ENCODE measurements at places on chromosomes 4 and X.

GRCh38 chrX:133045986-133046385 is 50.9 kb downstream of the USP26 start:
- H3K36me3 ChIP-seq: no peaks in the 10 kb centered on the region
- no peak for DNase-seq
- H3K27me3 ChIP-seq: no peaks in the 10 kb centered on the region
- no peak overlapping the region for H3K27ac ChIP-seq
- peaks cover 21% of the 10 kb centered on the region for H3K4me1 ChIP-seq
- no peak overlapping the region for H3K4me3 ChIP-seq

DNA sequence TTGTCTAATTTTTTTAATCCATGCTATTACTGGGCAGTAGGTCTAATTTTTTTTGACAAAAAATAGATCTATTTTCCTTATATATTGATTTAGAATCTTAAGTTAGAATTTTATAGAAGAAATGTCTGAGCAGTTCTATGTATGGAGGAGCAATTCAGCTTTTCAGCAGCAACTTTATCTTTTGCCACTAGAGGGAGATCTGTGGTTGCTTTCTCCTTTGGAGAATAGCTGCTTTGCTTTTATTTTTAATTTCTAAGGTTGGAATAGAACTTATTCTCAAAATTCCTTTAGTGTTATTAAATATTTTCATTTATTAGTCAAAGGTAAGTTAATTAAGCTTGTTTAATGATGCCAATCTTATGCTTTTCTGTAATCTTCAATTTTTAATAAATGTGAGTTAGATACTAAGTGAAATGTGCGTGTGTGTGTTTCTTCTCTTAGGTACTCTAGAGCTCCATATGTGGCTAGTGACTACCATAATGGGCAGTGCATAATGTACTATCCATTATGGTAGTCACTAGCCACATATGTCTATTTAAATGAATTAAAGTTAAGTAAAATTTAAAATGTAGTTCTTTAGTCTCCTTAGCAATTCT is 29.3 kb downstream of the FAM199X start:
- no peaks in the 10 kb centered on the region for H3K4me1 ChIP-seq
- no peak overlapping the region for H3K4me3 ChIP-seq
- H3K27me3 ChIP-seq: no peaks in the 10 kb centered on the region
- H3K36me3 ChIP-seq: peaks cover 2% of the 10 kb centered on the region
- DNase-seq: no peak

GRCh38 chr4:16019649-16020048 is 56.7 kb upstream of the FGFBP2 start:
- no peak overlapping the region for H3K27ac ChIP-seq
- H3K36me3 ChIP-seq: no peaks in the 10 kb centered on the region
- H3K4me3 ChIP-seq: no peak overlapping the region

DNA sequence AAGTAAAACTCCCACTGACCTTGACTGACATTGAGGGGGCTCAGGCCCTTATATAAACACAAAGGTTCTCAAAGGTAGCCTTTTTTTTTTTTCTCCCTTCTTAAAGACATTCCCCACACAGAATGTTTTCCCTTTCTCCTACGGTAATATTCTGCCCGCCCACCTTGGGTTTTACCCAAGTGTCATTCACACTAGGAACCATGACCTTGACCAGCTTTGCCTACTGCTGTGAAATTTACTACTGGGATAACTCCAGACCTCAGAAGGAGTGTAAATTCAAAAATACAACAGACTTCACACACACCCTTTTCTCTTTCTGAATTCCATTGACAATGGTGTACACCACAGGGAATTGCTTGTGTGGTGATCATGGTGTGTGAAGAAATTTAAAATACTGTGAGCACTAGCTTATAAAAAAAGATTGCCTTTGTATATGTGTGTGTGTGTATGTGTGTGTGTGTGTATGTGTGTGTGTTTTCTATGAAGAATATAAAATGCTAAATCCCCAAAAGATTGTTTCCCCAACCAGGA is 589.5 kb upstream of the FTHL17 start:
- peaks cover 6% of the 10 kb centered on the region for H3K4me1 ChIP-seq
- no peaks in the 10 kb centered on the region for H3K27me3 ChIP-seq
- H3K27ac ChIP-seq: no peak overlapping the region
- DNase-seq: no peak
- H3K4me3 ChIP-seq: no peak overlapping the region

DNA sequence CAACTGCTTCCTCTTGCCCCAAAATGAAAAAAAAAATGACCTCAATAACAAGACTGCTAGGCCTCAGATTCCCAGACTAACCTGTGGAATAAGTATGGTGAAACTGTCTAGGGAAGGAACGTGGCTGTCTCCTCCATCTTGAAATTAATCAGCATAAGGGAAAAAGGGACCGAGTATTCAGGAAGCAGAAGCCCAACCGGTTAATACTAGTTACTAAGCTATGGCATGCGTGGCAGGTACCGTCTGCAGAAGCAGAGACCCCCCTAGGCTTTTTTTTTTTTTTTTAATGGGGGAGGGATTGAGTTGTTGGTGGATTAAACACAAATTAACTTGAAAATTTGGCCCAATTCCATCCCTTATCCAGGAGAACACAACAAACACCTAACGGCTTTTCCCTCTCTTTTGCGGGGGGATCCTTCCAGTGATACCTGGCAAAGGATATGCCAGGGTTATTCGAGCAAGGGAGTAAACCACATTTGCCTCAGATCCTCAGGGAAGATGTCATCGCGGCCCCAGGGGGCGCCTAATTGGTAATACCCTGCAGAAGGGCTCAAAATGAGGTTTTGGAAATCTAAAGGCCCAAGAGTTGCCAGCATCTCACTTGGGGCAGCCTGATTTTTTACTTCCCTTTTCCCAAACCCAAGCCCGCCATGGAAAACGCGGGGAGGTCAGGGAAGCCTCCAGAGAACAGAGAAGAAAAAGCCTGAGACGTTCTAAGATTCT is 893 bp downstream of the RLIM start:
- H3K27me3 ChIP-seq: no peaks in the 10 kb centered on the region
- DNase-seq: no peak
- peaks cover 8% of the 10 kb centered on the region for H3K36me3 ChIP-seq
- peak overlapping the region; percentile 99 for H3K4me3 ChIP-seq

GRCh38 chr4:7609316-7609715 is 174.6 kb upstream of the PSAPL1 start:
- H3K4me3 ChIP-seq: no peak overlapping the region
- H3K4me1 ChIP-seq: peaks cover 6% of the 10 kb centered on the region
- H3K27me3 ChIP-seq: peaks cover 39% of the 10 kb centered on the region
- H3K36me3 ChIP-seq: no peaks in the 10 kb centered on the region
- no peak for DNase-seq

DNA sequence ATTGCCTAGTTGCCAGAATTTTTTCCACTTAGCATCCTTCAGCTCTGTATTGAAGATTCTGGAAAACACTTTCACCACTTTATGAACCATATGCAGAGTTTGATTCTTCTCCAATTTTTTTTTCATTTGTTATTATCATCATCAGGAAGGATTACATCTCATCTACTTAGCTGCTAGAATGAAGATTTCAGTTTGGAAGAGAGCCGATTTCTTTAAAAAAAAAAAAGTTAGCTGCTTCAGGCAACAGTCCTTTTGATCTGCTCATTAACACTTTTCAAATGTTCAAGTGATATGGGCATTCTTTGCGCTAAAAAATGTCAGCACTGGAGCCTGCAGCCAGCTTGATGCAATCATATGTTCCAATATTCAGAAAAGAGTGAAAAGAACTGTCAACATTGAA is 76.2 kb downstream of the ANTXR2 start:
- H3K27ac ChIP-seq: no peak overlapping the region
- DNase-seq: no peak
- H3K4me3 ChIP-seq: no peak overlapping the region
- H3K36me3 ChIP-seq: peaks cover 6% of the 10 kb centered on the region

DNA sequence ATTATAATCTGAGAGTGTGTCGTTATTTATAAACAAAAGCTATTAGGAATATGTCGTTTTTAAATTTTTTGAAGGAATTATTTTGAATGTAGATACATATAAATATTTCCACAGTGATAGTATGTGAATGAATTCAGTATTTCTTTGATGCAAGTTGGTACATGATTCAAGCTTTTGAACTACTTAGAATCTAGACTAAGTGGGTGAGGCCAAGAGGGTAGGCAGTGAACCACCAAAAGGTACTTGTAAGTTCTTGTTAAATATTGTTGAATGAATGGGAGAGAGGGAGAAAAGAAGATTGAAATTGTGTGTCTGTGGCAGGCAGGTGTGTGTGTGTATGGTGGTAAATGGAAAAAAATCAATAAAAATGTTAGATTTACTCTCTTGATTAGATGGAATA is 69.6 kb downstream of the ARFIP1 start:
- no peak for DNase-seq
- no peaks in the 10 kb centered on the region for H3K27me3 ChIP-seq

DNA sequence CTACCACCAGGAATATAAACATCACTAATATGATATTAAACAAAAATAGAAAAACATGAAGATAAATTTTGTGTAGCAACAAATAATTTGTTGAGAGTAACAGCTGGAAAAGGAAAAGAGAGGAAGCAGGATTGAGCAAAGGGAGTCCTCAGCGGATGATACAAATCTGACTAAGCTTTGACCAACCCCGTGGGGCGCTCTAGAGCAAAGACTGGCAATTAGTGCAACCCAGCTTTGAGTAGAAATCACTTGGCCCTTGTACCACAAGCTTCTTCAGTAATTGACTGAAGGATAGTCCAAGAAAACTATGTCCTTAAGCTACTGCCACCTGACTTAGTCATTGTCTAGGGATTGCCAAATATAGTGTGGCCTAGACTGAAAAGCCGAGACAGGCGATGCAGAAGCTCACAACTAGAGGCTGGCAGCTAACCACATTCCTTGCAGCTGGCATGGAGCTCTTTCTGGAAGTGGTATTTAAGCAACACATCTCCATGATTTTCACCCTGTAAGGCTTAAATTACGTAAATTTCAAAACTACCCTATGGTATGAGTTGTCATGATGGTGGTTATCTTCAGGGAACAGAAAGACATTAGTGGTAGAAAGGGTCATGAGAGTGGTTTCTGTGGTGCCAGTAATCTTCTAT is 396.0 kb downstream of the PDGFC start:
- no peak overlapping the region for H3K4me3 ChIP-seq
- H3K27ac ChIP-seq: no peak overlapping the region
- no peaks in the 10 kb centered on the region for H3K27me3 ChIP-seq
- no peak for DNase-seq

DNA sequence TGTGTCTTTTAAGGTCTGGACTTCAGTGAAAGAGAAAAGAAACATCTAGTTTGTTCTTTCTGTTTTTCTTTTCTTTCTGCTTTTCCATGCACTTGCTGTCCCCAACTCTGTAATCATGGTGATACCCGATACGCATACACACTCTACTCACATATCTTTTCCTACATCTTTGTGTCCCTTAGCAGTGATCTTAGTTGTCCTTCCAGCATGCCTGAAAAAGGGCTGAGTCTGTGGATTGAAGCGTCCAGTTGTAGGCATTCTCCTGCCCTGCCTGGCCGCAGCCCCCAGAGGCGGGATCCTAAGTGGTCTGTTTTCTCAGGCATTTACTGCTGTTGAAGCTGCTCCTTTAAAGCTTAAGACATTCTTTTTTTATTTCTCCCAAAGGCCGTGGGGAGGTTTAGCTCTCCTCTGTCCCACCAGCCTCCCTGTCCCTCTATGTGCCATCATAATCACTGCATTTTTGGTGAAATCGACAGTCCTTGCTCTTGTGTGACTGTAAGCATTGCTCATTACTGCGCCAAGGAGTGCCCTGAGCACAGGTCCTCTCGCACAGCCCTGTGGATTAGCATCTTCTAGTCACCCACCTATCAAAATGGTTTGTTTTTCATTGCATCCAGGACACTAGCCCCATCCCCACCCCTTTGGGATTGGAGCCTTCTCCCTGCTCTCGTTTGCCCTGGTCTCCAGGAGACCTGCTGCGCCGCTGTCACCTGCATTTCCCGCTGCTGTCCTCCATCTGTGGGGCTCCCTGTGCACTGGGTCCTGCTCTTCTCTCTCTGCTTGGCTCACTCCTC is 4.4 kb downstream of the RGS12 start:
- no peak overlapping the region for H3K4me3 ChIP-seq
- H3K36me3 ChIP-seq: peaks cover 38% of the 10 kb centered on the region
- no peak overlapping the region for H3K27ac ChIP-seq
- DNase-seq: peak; percentile 25
- no peaks in the 10 kb centered on the region for H3K27me3 ChIP-seq

- H3K4me3 ChIP-seq: no peak overlapping the region
- DNase-seq: no peak
- no peak overlapping the region for H3K27ac ChIP-seq
- H3K4me1 ChIP-seq: no peaks in the 10 kb centered on the region
- no peaks in the 10 kb centered on the region for H3K27me3 ChIP-seq
Observed at GRCh38 chr4:92012899-92013867, 290.6 kb upstream of the GRID2 start.

DNA sequence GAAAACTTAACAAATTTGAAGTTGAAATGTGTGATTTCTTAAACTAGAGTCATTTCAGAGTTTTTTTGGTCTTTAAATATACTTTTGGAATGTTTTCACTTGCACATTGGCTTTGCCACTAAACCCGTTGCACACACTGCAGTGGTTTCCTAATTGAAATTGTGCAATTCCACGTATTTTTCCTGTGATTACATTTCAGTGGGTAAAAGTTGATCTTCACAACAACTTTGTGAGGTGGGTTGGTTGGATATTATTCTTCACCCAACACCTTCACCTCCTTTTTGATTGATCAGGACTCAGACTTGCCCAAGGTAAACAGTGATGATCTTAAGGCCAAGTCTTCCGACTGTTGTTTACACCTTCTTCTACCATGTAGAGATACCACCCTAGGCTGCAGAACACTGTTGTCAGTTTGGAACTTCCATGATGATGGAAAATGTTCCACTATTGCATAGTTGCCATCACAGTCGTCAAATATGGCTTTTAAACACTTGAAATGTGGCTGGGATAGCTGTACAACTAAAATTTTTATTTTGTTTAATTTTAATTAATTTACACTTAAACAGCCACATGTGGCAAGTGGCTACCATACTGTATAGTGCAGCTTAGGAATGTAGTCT is 13.7 kb downstream of the SEPTIN11 start:
- no peak overlapping the region for H3K27ac ChIP-seq
- no peak for DNase-seq
- no peaks in the 10 kb centered on the region for H3K4me1 ChIP-seq
- no peak overlapping the region for H3K4me3 ChIP-seq
- no peaks in the 10 kb centered on the region for H3K27me3 ChIP-seq

GRCh38 chr4:172680691-172681090 is 487.9 kb upstream of the GALNT7 start:
- H3K27me3 ChIP-seq: no peaks in the 10 kb centered on the region
- H3K4me1 ChIP-seq: peaks cover 11% of the 10 kb centered on the region

- no peak overlapping the region for H3K27ac ChIP-seq
- no peak overlapping the region for H3K4me3 ChIP-seq
- no peaks in the 10 kb centered on the region for H3K36me3 ChIP-seq
- no peak for DNase-seq
- H3K27me3 ChIP-seq: peaks cover 47% of the 10 kb centered on the region
Observed at GRCh38 chrX:129649268-129650182, 5.2 kb downstream of the APLN start.
